ENCODE measurements at places on chromosomes 5 and 9. TPM values are rescaled to one million over a fixed set of nuclear protein-coding genes. Genes with fewer than 3 reads are reported as not detected.

Gene MAPKAP1
- 70.7 TPM for total RNA-seq

Gene PCDHB9
- total RNA-seq, result 3.7 TPM

Gene SLC12A7
- total RNA-seq, result 21.6 TPM

DNA sequence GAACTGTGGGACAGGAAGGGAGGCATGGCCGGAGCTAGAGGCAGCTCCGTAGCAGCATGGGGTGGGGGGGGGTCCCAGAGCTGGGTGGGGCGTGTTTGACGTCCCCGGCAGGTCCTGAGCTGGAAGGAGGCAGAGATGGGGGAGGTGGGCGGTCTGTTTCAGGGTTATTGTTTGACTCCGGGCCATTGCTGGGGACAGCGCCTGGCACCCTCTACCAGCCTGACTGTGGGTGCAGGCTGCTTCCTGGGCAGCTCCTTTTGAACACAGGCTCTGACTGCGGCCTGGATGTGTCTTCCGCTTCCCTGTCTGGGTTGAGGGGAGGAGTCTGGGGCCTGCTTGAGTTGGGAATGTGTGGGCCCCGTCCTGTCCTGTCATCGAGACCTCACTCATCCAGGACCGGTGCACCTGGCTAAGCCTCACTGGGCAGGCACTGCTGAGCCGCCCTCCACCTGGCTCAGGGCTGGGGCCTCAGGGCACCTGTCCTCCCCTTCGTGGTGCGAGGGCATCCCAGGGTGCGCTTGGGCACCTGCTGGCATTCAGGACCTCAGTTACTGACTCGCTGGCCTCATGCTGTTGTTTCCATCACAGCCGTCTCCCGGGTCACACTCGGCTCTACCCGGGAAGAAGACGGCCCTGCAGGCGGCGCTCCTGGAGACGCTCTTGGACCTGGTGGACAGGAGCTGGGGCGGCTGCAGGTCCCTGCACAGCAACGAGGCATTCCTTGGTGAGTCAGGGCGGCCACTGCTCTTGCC, 26.5 kb downstream of the CEP72 start:
- no peak for DNase-seq

DNA sequence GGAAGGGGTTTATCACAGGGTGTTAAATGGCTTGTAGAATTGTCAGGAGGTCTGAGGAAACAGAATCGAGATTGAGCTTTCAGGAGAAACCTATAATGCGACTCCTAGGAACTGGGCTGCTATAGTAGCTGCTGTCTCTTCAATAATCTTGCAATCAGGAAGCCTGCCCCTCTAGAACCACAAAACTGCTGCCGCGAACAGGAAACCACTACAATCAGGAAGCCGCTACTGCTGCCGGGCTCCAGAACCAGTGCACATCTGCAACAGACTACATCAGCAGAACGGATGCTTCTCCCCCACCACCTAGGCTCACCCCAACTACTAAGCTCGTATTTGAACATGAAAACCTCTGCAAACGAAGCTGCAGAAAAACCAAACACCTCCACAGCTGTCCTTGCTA, 31.6 kb downstream of the TNFSF8 start:
- DNase-seq, result no peak

- no peak for DNase-seq
Measured at GRCh38 chr5:96470785-96471184, 37.7 kb upstream of the PCSK1 start.

DNA sequence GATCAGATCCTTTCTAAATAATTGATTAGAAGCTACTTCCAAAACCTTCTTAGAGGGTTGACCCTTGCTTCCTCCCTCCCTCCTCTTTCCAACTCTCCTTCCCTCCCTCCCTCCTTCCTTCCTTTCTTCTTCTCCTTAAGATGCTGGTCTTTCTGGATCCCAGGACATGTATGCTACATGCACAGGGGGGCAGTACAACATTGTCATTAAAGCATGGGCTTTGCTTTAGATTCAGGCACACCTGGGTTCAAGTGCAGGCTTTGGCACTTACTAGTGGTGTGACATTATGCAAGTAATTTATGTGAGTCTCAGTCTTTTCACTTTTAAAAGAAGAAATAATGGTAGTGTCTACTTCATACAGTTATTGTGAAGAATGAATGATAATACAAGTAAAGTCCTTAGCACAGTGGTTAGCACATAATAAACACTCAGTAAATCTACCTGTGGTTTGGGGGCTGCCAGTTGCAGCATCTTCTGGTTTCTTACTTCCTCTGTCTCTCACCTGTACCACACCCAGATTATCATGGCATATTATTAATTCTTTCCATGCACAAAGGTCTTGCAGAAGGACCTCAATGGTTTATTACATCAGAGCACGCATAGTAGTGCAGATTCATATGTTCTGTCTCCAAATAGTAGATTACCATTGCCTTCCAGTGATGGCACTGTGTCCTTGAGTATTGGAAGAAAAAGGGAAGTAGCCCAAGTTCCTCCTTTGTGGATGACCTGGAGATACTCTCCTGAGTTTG, 154.1 kb downstream of the ARHGAP26 start:
- DNase-seq, result no peak

- DNase-seq, result no peak
Measured at GRCh38 chr5:107873877-107874276, 203.1 kb upstream of the EFNA5 start.

- DNase-seq, result no peak
Measured at GRCh38 chr9:68530618-68531017, 10.1 kb downstream of the TMEM252 start.

GRCh38 chr9:85511746-85512145, 230.0 kb downstream of the AGTPBP1 start:
- no peak for DNase-seq

DNA sequence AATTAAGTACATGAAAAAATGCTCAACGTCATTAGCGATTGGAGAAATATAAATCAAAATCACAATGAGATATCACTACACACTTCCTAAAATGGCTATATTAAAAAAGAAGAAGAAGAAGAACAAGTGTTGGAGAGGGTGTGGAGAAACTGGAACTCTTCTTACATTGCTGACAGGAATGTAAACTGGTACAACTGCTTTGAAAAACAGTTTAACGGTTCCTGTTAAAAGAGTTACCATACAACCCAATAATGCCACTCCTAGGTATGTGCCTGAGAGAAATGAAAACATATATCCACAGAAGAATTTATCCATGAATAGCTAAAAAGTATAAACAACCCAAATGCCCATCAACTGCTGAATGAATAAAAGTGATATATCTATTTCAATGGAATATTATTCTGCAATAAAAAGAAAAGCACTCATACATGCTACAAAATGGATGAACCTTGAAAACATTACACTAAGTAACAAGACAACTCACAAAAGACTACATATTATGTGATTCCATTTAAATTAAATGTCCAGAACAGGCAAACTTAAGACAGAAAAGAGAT, 9.0 kb downstream of the FEM1C start:
- no peak for DNase-seq

DNA sequence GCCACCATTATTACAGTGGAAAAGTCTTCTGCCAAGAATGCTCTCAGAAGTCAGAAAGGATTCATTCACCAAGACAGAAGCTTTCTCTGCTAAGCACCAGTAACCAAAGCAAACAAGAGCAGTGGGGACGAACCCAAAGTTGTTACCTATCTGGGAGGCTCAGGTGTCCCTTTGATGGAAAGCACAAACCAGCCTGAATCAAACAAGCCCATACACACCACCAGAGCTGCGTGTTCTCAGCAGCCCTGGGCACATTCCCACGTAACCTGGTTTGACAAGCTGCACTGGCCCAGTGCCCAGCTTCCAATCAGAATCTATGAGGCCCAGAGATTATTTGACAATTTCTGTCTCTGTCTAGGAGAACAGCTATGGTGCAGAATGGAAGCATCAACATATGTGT, 252.6 kb downstream of the ACTL7B start:
- no peak for DNase-seq

DNA sequence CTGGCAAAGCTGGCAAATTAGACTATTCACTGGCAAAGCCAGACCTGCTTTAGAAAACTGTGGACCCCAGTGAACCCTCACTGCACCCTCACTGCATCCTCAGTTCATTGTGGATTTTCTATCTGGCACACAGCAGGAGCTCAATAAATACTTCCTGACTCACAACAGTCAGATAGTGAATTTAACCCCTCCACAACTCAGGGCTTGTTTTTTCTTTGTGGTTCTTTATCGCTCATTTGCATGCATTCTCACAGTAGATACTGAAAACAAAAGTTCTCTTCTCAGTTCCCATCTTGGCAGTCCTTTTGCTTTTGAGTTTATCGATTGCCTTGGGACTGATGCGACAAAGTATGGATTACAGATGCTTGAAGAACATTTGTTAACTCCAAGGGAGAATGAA, 99.8 kb downstream of the ACTL7B start:
- no peak for DNase-seq

DNA sequence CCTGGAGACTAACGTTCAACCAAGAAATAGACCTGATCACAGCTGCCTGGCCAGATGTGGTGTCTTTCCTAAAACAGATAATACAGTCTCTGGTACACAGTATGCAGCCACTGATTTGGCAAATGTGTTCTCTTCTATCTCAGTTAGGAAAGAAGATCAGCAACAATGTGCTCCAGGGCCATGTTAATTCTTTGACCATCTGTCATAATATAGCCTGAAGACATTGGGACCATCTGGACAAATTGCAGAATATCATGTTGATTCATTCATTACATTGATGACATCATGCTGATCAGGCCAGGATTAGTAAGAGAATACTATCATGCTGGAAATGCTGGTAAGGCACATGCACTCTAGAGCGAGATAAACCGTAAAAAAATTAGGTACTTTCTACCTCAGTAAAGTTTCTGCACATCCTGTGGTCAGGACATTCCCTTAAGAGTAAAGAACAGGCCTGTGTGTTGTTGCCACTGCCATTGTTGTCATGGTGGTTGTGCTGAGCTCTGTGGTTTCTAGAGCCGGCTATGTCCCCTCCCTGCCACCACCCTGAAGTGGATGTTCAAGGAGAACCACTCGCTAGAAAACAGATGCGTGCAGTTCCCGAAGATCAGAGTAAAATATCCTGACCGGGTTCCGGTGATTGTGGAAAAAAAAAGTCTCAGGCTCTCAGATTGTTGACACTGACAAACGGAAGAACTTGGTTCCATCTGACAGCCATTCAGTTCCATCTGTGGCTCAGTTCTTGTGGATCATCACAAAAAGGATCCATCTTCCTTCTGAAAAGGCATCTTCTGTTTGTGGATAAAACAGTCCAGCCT, 6.4 kb upstream of the JMY start:
- no peak for DNase-seq

- no peak for DNase-seq
Measured at GRCh38 chr5:149260761-149261160, 10.9 kb upstream of the AFAP1L1 start.

DNA sequence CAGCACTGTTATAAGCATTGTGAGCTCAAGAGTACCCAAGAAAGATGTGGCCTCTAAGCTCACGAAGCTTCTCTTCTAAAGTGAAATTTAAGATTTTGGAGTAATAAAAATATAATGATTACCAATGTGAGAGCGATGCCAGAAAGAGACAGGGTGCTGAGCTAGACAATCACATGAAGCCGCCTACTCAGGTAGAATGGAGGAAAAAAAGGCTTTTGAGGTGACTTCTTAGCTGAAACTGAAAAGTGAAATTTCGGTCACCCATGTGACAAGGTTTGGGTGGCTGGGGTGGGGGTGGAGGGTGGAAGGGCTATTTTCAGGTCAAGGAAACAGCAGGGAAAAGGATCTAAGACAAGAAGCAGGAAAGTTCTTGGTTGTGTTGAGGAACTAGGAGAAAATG, 388.2 kb upstream of the WWC1 start:
- no peak for DNase-seq

DNA sequence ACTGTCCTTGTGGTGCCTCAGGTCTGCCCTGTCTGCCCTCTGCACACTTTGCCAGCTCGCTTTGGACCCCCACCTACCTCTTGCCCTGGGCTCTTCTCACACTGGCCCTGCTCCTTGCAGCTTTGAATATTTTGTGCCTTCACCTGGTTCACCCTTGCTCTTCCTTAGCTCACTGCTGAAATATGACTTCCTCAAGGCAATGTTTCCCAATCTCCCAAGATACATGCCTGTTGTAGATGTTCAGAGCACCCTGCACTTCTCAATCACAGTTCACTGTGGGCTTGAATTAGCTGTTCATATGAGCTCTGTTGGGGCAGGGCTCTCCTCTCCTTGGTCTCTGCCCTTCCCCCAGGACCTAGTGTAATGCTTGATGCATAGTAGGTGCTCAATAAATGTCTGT, 8.0 kb downstream of the AFAP1L1 start:
- DNase-seq, result no peak

DNA sequence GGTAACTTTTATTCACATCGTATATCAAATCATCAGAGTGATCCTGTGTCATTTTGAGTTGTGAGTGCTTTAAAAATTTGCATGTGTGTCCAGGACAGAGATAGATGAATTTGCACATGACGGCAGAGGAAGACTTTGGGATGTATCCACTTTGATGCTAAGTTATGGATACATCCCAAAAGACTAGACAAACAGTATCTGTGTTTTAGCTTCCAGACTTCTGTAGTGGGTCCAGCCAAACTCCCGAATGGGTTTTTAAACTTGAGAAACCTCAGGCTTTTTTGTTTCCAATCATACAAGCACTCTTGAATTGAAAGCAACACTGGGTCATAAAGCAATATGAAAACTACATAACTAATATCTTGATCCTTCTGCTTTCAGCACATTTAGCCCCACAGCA, 213.8 kb downstream of the C9orf152 start:
- DNase-seq, result no peak

DNA sequence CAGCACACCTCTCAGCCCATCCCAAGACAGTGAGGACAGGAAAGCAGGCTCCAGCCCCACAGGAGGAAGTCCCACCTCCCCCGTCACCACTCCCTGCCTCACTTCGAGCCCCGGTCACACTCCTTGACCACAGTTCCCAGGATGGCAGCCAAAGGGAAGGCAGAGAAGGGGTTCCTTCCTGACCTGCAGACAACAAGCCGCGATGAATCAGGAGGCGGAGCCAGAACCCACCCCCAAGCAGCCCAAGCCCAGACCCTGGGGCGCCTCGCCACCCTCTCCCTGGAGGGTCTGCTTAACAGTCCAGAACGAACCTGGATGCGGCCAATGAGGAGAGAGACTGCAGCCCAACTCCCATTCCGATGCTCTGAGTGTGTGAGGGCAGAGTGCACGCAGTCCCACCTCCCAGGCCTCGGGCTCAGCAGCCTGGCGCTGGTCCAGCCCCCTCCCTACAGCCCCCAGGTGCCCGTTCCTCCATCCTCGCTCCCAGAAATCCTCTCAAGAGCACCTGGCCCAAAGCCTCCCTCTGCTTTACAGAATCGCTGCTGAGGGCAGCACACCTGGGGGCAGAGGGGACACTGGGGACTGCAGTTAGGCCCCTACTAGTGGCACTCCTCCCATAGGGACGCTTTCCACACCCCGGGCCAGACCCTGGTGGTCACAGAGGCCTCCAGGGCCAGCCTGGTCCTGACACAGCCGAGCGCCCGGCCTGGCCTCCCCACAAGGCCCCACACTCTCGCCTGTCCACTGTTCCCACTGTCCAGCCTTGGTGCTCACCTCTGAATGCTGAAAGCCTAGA, 69.6 kb upstream of the LRRTM2 start:
- DNase-seq, result no peak

Data from vagina (tissue), 2 donors.